Upper lobe of left lung (tissue), 6 donors: ENCODE measurements at places on chromosomes 5 and 9. TPM values are rescaled to one million over a fixed set of nuclear protein-coding genes. Genes with fewer than 3 reads are reported as not detected.

DNA sequence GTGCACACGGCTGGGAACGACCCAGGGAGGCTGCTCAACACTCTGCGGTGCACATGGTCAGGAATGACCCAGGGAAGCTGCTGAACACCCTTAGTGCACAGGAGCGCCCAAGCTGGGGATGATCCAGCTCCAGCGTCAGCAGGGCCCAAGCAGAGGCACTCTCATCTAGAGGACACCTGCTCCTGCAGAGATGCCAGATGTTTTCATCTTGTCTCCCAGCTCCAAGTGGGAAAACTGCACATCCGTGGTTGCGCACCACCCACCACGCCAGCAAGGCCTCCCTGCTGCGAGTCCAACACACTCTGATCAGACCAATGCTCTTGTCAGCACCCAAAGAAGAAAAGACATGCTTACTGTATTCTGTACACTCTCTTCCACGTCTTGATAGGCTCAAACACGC lies 34.1 kb downstream of the UBE2QL1 start:
- H3K36me3 ChIP-seq: no peaks in the 10 kb centered on the region
- no peak for DNase-seq
- no peaks in the 10 kb centered on the region for H3K4me1 ChIP-seq

PIP5KL1 gene
- total RNA-seq: 12.1 TPM

DNA sequence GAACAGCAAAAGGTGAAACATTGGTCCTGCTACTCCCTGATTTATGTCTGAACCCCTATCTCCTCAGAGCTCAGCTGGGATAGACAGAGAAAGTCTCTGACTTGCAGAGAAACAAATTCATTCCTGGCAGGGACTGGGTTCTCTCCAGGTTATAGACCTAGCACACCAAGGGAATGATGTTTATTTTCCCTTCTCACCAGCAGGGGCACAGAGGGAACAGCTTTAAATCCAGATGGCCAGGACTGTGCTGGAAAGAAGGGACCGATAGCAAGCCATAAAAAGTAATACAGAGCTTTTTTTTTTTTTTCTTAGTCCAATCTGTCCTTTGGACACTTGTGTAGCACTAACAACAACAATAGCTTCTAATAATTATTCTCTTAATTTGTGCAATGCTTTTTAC lies 141.1 kb upstream of the C9orf72 start:
- H3K36me3 ChIP-seq: no peaks in the 10 kb centered on the region
- H3K27ac ChIP-seq: no peak overlapping the region
- no peaks in the 10 kb centered on the region for H3K27me3 ChIP-seq
- no peak overlapping the region for H3K4me3 ChIP-seq
- no peaks in the 10 kb centered on the region for H3K4me1 ChIP-seq
- DNase-seq: no peak

UBE2QL1 gene
- 0.10 TPM for total RNA-seq

- peak; percentile 52 for DNase-seq
- H3K36me3 ChIP-seq: no peaks in the 10 kb centered on the region
- H3K27ac ChIP-seq: no peak overlapping the region
- no peaks in the 10 kb centered on the region for H3K27me3 ChIP-seq
Measured at GRCh38 chr5:79020861-79021561, 35.9 kb upstream of the ARSB start.

DNA sequence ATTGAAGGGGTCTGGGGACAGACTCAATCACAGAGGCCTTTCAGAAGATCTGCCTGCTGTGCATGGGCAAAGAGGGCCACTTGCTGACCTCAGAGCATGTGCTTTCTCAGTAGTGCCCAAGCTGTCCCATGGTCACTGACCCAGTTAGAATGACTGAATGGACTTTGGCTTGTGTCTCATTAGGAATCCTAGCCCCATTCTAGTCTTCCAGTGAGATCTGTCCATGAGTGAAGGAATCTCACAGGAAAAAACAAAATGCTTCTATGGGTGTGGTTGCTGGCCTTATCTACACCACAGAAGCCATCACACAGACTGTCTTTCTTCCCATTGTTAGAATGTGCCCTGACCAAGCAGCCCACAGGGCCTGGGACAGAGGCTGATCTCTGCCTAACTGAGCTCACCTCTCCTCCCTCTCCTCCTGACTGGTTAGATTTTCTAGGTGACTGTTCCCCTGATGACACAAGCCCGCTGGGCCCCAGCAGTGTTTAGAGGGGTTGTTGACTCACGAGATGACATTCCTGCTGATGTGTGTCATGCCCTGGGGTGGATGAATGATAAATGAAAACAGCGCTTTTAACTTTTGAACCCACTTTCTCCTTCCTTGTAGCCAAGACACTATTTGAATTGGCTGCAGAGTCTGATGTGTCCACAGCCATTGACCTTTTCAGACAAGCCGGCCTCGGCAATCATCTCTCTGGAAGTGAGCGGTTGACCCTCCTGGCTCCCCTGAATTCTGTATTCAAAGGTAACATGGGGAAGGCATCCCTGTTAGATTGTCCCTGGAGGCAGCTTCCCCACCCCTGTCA lies 24.8 kb downstream of the TGFBI start:
- H3K4me3 ChIP-seq: no peak overlapping the region
- H3K27ac ChIP-seq: no peak overlapping the region
- no peaks in the 10 kb centered on the region for H3K27me3 ChIP-seq
- H3K4me1 ChIP-seq: peaks cover 6% of the 10 kb centered on the region
- DNase-seq: peak; percentile 24

DNA sequence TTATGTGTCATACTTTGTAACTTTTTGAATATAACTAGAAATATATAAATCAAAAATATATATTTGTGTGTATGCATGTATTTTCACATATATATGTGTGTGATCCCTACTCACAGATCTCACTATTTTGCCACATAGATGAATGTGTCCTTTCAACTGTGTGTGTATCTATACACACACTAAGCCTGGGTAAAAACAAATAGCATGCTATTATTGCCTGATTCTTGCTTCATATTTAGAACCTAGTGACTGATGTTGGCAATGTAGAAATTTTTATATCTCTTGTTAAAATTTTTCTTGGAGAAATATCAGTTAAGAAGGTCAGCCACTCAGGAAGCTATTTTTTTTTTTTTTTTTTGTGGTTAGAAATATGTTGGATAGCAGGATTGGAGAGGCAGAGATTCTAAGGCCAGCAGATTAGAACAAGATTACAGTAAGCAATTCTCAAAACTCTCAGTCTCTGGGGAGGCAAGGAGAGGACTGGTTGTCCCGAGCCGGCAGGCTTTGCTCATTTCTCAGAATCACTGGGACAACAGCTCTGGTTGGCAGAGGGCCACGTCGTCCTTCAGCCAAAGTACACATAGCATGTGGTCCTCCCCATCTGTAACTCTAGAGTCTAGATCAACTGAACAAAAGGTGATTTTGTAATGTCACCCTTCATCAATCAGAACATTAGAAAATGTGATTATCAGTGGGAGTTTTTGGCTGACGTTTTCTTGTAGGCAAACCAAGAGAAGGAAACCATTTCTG lies 19.7 kb downstream of the C6 start:
- no peaks in the 10 kb centered on the region for H3K36me3 ChIP-seq
- peak overlapping the region; percentile 50 for H3K27ac ChIP-seq
- no peak overlapping the region for H3K4me3 ChIP-seq
- peaks cover 20% of the 10 kb centered on the region for H3K4me1 ChIP-seq

DNA sequence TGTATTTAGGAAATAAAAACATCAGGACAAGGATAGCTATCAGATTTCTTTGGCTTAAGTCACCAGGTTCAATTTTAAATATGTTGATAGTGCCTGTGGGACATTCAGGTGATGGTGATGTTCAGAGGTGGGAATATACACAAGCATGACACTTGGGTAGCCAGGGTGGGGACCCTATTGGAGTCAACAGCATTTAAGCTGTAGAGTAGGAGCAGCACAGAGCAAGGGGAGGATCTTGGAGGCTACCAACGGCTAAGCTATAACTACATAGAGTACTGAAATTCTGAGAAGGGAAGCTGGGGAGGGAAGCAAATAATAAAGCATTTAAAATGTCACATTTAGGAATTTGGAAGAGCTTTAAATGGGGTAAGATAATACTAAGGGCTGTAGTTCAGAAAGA lies 177.7 kb downstream of the CPLANE1 start:
- H3K4me3 ChIP-seq: no peak overlapping the region
- H3K27ac ChIP-seq: no peak overlapping the region
- H3K27me3 ChIP-seq: no peaks in the 10 kb centered on the region
- H3K36me3 ChIP-seq: no peaks in the 10 kb centered on the region
- DNase-seq: no peak

DNA sequence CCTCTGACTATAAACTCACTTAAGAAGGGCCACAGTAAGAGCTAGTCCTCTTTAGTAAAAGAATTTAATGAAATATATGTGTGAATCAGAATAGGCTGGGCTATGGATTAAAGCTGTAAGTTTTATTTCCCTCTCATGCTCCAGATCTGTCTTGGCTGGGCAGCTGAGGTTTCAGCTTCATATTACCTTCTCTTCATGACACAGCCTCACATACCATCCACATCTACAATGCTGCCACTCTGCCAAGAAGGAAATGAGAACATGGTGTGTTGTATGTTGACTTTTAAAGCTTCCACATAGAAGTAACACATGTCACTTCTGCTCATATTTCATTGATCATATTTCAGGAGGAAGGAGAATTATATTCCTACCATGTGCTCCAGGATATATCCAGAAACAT lies 776.0 kb upstream of the ACO1 start:
- no peak for DNase-seq
- no peaks in the 10 kb centered on the region for H3K36me3 ChIP-seq
- no peaks in the 10 kb centered on the region for H3K27me3 ChIP-seq
- no peak overlapping the region for H3K27ac ChIP-seq
- no peak overlapping the region for H3K4me3 ChIP-seq
- peaks cover 3% of the 10 kb centered on the region for H3K4me1 ChIP-seq

- no peaks in the 10 kb centered on the region for H3K36me3 ChIP-seq
- no peak overlapping the region for H3K4me3 ChIP-seq
- H3K27ac ChIP-seq: no peak overlapping the region
- DNase-seq: no peak
- no peaks in the 10 kb centered on the region for H3K27me3 ChIP-seq
Measured at GRCh38 chr9:79264511-79265355, 307.0 kb upstream of the TLE4 start.

PCDHGA12 gene
- 4.6 TPM for total RNA-seq

AJM1 gene
- total RNA-seq: 3.8 TPM

DNA sequence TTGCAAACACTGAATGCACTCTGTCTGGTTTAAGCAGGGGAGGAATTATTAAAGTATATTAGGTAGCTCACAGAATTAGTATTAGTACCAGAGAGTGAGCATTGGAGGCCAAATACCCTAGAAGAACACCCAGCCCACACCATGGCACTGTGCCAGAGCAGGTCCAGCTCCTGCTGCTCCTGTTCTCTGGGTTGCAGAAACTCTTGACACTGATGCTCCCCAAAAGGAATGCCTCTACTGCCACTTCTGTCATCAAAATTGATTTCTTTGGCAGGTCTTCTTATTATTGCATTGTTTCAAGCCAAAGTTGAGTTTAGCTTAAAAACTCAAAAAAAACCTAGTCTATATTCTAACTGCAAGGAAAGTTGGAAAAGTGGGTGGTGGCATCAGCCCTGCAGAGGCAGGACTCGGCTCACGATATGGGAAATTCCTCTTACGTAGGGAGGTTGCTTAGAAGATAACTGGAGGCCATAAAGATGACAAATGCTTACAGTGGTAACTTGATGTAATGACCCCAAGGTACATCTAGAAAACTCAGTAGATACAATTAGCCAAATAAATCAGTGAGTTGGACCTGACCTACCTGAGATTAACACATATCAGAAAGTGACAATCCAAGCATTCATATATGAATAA lies 123.4 kb downstream of the CD180 start:
- no peaks in the 10 kb centered on the region for H3K27me3 ChIP-seq
- no peak for DNase-seq
- H3K4me1 ChIP-seq: no peaks in the 10 kb centered on the region
- H3K27ac ChIP-seq: no peak overlapping the region

C6 gene
- 23.6 TPM for total RNA-seq

DNA sequence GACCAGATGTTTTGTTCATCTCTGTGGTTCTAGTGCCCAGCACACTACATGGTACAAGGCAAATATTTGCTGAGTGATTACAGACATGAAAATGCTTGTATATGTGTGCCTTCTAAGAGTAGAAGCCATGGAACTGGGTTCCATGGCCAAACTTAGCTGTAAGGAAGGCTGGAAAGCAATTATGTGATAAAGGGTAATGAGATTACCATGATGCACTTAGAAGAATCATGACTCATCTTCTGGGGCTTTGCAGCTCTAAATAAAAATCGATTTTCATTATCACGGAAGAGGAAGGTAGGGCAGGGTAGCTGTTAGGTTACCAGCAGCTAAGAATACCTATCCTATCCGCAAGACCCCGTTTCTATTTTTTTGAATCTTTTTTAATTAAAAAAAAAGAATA lies 28.0 kb downstream of the RFK start:
- no peaks in the 10 kb centered on the region for H3K36me3 ChIP-seq
- no peaks in the 10 kb centered on the region for H3K4me1 ChIP-seq
- no peak overlapping the region for H3K4me3 ChIP-seq
- no peaks in the 10 kb centered on the region for H3K27me3 ChIP-seq
- DNase-seq: no peak
- no peak overlapping the region for H3K27ac ChIP-seq

GRCh38 chr5:178385496-178385890 lies 152.9 kb upstream of the PHYKPL start:
- H3K27ac ChIP-seq: no peak overlapping the region
- H3K4me1 ChIP-seq: no peaks in the 10 kb centered on the region
- no peaks in the 10 kb centered on the region for H3K27me3 ChIP-seq
- H3K4me3 ChIP-seq: no peak overlapping the region
- H3K36me3 ChIP-seq: no peaks in the 10 kb centered on the region

GRCh38 chr5:78843436-78843835 lies 141.7 kb downstream of the ARSB start:
- no peak overlapping the region for H3K27ac ChIP-seq
- no peaks in the 10 kb centered on the region for H3K36me3 ChIP-seq
- H3K27me3 ChIP-seq: no peaks in the 10 kb centered on the region
- H3K4me1 ChIP-seq: no peaks in the 10 kb centered on the region

PTGR1 gene
- total RNA-seq: 37.7 TPM

DNA sequence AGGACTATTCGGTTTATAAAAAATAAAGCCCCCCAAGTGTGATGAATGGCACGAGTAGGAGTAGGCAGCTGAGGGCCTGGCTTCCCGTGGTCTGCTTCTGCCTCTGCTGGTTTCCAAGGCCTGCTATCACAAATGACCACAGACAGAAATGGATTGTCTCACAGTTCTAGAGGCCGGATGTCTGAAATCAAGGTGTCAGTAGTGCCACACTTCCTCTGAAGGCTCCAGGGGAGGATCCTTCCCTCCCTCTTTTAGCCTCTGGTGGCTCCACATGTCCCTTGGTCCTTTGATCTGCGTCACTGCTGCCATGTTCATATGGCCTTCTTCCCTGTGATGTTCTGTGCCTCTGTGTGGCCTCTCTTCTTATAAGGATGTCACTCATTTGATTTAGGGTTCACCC lies 15.1 kb downstream of the PRKACG start:
- peaks cover 8% of the 10 kb centered on the region for H3K4me1 ChIP-seq
- H3K4me3 ChIP-seq: no peak overlapping the region
- H3K27me3 ChIP-seq: no peaks in the 10 kb centered on the region
- H3K27ac ChIP-seq: peak overlapping the region; percentile 36

TIMD4 gene
- not detected for total RNA-seq

- H3K4me3 ChIP-seq: no peak overlapping the region
- peaks cover 21% of the 10 kb centered on the region for H3K4me1 ChIP-seq
- peaks cover 40% of the 10 kb centered on the region for H3K36me3 ChIP-seq
- H3K27ac ChIP-seq: no peak overlapping the region
Measured at GRCh38 chr9:127943731-127944144, 6.1 kb upstream of the DPM2 start.
